ENCODE measurements at places on chromosomes 13 and 19.

- DNase-seq, result no peak
These were observed 6.9 kb upstream of the CBY2 start for GRCh38 chr13:45695198-45695730.

GRCh38 chr13:60078226-60078625 is 85.5 kb downstream of the DIAPH3 start:
- no peak for DNase-seq

DNA sequence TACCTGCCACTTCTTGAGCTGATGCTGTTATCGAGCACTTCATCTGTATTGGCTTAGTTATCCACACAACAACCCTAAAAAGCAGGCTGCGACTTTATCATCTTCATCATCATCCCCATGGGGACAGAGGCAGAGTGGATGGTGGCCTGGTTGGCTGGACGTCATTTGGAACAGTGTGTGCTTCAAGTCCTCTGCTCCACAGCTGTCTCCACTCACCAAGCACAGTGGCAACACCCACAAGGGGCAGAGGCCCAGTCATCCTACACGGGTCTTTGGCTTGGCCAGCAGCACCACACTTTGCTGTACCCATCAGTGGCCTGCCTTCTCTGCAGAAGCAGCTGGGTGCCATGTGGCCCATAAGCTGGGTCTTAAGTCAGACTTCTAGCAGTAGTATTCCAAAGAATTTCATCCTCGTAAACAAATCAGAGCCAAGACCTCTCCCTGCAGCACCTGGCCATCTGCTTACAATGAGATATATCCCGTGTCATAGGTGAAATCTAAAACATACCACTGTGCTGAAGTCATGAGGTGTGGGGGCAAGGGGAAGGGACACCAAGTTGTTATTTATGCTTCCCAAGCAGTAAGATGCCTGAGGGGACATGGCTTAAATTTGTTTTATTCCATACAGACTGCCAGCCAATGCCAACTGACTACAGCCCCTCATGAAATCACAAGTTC is 47.9 kb upstream of the EPHX3 start:
- no peak for DNase-seq

GRCh38 chr19:35963514-35963913 is 27.3 kb downstream of the LRFN3 start:
- DNase-seq, result no peak

- no peak for DNase-seq
These were observed 41.7 kb upstream of the WDFY2 start for GRCh38 chr13:51542346-51543242.

- DNase-seq, result no peak
These were observed 2.7 kb downstream of the NBEA start for GRCh38 chr13:34944751-34945150.

GRCh38 chr13:69579351-69579750 is 528.3 kb upstream of the ATXN8OS start:
- no peak for DNase-seq

- no peak for DNase-seq
These were observed 2.0 kb downstream of the LENG9 start for GRCh38 chr19:54461613-54462012.

GRCh38 chr13:66491251-66491650 is 738.9 kb downstream of the PCDH9 start:
- no peak for DNase-seq

DNA sequence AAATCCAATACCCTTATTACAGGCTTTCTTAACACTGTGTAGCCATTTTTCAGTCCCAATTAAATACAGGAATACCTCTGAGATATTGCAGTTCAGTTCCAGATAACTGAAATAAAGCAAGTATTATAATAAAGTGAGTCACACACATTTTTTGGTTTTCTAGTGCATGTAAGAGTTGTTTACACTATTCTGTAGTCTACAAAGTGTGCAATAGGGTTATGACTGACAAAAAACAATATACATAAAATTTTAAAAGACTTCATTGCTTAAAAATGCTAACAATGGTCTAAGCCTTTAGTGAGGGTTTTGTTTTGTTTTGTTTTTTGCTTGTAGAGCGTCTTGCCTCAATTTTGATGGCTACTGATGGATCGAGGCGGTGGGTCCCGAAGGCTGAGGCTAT is 434.4 kb upstream of the NBEA start:
- DNase-seq, result no peak

DNA sequence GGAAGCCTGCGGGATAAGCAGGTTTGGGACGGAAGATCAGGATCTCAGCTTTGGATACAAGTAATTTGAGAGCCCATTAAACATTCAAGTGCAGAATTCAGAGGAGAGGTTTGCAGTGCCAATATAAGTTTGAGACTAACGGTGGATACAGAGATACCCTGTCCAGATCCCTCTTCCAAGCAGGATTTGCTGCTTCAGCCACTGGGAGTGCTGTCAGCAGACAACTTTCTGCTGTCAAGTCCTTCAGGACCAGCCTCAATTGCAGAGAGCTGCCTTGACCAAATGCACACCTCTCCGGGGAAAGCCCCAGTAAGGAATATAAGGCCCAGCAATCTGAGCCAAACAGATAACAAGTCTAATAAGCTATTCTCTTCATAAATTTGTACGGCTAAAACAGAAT is 46.1 kb upstream of the ZNF780A start:
- no peak for DNase-seq

- no peak for DNase-seq
These were observed 40.5 kb upstream of the GAS6 start for GRCh38 chr13:113904411-113904810.

- no peak for DNase-seq
These were observed 13.4 kb upstream of the KLK4 start for GRCh38 chr19:50924586-50924985.

DNA sequence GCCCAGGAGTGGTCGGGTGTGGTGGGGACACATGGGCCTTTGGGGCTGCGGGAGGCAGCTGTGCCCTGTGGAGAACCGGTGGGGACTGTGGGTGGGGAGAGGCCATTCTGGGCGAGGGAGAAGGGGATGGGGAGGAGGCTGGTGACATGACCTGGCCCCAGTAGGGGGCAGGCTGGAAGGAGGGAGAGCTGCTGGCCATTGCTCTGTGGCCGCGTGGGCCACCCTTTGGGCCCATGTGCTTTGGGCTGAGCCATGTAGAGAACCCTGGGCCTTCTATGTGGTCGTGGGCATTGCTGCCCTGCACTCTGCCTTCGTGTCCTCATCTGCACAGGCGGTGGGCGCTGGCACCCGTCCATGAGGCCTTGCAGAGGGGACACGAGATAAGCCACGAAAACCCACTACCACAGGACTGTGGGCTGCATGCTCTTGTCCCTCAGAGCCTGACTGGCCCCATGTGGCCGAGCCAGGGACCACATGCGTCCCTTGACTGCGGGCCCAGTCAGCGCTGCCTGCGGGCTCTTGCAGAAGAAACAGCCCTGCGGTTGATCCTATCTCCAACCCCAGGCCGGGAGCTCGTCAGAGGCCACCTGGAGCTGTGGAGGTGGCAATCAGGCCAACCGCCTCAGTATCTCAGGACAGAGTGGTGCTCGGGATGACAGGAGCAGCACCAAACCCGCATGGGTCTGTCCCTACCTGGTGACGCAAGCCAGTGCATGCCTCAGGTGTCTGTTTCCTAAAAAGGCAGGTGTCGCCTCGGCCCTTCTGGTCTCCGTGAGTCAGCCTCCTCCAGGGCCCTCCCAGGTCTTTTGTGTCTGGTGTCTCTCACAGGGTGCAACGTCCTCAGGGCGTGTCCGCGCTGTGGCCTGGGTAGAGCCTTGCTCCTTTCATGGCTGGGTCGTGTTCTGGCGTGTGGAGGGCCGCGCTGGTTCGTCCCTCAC is 14.3 kb downstream of the FZR1 start:
- no peak for DNase-seq

GRCh38 chr19:34067861-34068271 is 104.4 kb upstream of the LSM14A start:
- DNase-seq, result no peak
